Suppressor macrophage treated with lipopolysaccharide for 1 hour (primary cell): ENCODE measurements at places on chromosomes 11 and 22.

- DNase-seq, result peak; percentile 96
Observed at GRCh38 chr22:27718186-27719035, 83.1 kb downstream of the MN1 start.

DNA sequence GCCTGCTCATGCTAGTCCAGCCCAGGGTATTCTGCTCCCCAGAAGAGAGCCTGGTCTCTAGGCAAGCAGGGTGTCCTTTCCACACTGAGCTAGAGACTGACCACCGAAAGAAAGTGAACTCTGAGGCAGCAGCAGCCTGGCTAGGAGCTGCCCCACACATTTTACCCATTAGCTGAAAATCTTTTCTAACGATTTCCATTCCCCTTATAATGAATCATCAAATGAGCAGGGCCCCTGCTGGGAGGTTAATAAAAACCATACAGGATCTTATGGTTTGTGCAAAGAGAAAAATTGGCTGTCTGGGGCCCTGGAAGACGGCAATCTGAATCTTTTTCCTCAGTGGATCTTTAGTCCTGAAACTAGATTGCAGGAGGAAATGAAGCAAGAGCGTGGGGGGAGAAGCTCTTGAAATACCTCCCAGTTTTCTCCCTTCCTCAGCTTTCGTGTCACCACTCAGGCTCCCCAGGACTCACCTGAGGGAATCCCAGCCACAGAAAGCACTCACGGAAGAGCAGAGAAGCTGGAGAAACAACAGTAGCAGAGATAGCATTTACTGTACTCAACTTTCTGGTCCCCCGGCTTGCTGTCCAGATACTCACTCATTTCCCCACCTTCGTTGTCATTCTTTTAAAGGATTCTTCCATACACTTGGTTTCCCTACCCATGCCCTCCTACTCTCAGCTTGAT is 74.7 kb upstream of the CD44 start:
- no peak for DNase-seq

GRCh38 chr22:35148866-35149548 is 83.0 kb downstream of the ISX start:
- DNase-seq, result no peak

GRCh38 chr11:127679816-127680545 is 679.4 kb upstream of the KIRREL3 start:
- DNase-seq, result no peak

- no peak for DNase-seq
Observed at GRCh38 chr11:6911948-6912347, 8.9 kb upstream of the OR2D3 start.

DNA sequence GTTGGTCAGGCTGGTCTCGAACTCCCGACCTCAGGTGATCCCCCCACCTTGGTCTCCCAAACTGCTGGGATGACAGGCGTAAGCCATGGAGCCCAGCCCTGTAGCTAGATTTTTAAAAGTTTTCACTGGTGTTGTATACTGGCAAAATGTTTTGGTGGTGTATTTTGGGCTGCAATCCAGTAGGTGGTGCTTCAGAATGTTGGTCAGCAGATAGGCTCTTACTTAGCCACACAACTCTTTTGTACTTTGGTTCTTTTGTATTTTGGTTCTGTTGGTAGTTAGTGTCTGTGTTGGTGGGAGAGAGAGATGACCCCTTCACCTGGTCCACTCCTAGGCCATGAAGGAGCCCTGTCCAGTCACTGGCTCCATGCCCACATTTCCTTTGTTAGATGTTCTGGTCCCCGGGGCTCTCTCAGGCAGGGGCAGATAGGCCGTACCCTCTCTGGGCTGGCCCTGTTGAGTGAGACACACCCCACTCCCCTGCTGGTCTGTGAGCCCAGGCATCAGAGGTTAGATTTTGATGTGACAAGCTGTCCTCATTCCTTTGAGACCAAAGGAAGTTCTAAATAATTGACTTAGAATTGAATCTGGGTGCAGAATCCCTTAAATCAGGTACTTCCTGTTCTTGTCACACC is 123.8 kb downstream of the DDX10 start:
- no peak for DNase-seq

DNA sequence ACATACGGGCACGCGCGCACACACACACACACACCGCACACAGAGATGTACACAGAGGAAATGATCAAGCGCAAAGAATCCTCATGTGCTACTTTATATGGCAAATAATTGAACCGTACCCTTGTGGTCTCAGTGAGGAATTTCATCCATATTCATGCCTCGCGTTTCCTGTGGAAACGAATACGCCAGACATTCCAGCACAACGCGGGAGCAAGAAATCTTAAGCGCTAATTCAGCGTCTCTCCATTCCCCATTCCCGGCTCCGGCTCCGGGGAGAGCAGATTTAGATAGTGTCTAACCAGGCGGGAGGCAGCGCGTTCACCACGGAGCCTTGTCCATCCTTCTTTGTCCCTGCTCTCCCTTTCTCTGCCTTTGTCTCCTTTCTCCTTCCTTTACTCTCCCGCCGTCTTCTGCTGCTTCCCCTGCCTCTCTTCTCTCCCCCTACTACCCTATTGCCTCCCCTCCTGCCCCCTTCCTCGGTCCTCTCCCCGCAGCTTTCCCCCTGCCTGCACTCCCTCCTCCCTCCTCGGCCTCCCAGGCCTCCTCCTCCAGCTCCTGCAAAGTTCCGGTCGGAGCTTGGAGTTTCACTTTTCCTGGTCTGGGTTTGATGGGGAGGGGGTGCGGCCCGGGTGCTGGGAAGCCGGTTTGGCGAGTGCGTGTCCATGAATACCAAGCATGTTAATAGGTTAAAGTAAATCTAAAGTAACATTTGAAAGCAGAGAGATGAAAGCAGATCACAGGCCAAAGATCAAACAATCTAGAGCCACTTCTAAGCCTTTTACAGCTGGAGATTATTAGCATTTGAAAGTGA is 579.3 kb downstream of the BUD13 start:
- DNase-seq, result no peak

- DNase-seq, result no peak
Observed at GRCh38 chr11:12629601-12630313, 44.5 kb upstream of the TEAD1 start.

GRCh38 chr11:77038029-77038824 is 4.0 kb downstream of the B3GNT6 start:
- DNase-seq, result no peak

DNA sequence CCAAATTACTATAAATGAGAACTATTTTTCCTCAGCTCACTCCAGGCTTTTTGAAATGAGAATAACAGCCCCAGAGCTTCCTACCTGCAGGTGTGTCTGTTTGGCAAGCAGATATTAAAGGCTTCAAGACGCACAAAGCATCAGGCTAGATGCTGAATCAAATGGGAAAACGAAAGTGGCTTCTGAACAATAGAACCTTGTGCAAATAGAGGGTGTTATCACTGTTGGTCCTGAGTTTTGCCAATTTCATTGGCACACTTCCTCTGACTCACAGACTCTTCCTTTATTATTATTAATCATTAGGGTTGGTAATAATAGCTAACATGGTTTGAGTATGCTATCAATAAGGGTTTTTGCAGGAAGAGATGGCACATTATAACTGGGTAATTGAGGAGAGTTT is 13.4 kb downstream of the SYT13 start:
- DNase-seq, result no peak

- no peak for DNase-seq
Observed at GRCh38 chr11:46490666-46491065, 99.1 kb upstream of the CHRM4 start.

- no peak for DNase-seq
Observed at GRCh38 chr11:75667255-75667830, 1.5 kb downstream of the MAP6 start.

DNA sequence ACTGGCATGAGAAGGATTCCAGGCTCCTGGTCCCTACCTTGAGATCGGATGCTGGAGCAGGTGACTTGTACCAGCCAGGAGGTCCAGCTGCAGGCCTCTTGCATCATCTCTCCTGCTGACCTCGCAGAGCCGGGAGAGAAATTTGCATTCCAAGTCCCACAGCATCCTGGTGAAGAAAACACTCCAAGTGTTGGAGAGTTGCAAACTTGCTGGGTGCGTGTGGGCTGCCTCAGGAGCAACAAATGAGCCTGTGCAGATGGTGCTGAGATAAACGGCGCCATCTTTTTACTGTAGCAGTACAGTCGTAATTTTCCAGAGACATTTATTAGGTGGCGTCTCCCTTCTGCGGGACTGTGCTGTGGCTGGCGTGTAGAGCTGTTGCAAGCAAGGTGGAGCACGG is 32.1 kb upstream of the ZBTB16 start:
- DNase-seq, result no peak

DNA sequence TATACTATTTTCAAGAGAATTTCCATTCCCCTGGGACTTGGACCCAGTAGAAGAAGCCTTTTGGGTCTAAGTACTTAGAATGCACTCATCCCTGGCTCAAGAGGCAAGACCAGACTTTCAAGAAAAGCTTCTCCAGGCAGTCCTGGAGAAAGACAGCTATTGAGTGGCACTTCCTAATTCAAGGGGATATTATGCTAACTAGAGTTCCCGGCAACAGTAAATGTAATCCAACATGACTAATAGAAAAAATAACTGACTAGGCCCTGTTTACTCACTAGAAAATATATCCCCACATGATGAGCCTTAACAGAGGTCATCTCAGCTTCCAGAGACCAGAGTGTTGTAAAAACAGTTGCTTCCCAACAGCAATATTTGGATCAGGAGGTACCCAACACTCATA is 47.2 kb upstream of the AKIP1 start:
- no peak for DNase-seq

GRCh38 chr22:21714786-21715185 is 20.8 kb downstream of the YPEL1 start:
- DNase-seq, result no peak

GRCh38 chr11:128379587-128380580 is 207.5 kb downstream of the ETS1 start:
- no peak for DNase-seq

- DNase-seq, result no peak
Observed at GRCh38 chr11:77470971-77471370, 2.9 kb downstream of the PAK1 start.

GRCh38 chr11:10407055-10407454 is 48.0 kb upstream of the AMPD3 start:
- peak; percentile 93 for DNase-seq

- DNase-seq, result peak; percentile 73
Observed at GRCh38 chr11:119108146-119108856, 1.2 kb downstream of the C2CD2L start.

- DNase-seq, result peak; percentile 85
Observed at GRCh38 chr11:71542879-71543777, 5.1 kb upstream of the KRTAP5-9 start.

DNA sequence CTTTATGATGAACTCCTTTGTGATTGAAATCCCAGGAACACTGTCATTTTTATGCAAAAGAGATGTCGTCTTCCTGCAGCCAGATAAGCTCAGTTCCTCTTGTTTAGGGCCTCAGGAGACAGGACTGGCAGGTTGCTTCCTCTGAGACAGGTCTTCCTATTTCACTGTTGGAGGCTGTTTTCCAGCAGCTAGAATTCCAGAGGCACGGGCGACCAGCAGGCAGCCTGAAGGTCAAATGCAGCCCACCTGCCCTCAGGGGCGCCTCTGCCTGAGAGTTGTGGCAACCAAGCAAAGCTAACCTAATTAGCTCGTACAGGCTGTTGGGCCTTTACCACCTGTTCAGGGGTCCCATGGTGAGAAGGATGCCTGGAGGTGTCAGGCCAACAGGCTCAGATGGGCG is 22.3 kb downstream of the SLC6A5 start:
- DNase-seq, result no peak

- peak; percentile 27 for DNase-seq
Observed at GRCh38 chr11:35412285-35412684, 7.1 kb downstream of the SLC1A2 start.

DNA sequence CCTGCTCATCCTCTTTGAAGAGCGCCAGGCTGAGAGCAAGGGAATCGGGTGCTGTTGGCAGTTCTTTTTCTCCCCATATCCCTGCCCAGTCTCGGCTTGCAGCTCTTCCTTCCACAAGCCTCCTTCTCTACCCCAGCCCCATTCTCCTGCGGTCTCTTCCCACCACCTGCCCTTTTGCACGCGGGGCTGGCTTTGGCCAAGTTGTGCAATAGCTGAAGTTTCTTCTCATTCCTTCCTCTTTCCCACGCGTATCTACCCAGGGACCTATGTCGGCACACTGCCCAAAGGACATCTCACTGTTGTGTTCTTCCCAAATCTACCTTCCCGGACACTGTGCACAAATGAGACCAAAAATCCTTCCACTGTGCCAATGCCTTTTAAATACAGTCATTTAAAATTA is 22.3 kb upstream of the HTR3A start:
- DNase-seq, result peak; percentile 73

DNA sequence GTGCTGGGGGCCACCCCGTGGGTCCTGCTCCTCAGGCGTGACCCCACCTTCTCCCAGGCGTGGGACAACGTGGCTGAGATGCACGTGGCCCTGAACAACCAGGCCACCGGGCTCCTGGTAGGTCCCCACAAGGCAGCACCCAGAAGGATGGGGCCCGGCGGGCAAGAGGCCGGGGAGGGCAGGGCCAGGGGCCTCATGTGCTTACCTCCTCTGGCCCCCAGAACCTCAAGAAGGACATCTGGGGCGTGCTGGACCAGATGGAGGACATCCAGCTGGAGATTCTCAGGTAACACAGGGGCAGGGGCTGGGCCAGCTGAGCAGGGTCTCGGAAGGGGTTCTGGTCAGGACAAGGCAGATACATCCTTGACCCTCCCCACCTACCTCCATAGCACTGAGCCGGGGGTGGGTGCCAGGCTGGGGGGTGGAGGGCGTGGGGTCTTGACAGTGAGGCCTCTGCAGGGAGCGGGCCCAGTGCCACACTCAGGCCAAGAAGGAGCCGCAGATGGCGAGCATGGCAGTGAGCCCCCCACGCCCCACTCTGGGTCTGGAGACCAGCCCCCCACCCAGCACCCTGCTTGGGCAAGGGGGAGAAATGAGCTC is 186.3 kb downstream of the IGLL1 start:
- DNase-seq, result no peak

DNA sequence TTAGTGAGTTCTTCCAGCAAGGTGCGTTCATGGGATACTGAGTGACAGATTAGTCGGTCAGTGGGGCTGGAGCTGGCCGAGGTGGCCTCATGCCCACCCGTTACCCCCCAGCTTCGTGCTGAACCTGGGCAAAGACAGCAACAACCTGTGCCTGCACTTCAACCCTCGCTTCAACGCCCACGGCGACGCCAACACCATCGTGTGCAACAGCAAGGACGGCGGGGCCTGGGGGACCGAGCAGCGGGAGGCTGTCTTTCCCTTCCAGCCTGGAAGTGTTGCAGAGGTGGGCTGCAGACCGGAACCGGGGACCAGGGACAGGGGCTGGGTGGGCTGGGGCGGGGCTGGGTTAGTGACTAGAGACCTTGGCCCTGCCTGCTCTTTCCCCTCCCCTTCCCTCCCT is 2.9 kb downstream of the LGALS1 start:
- no peak for DNase-seq

DNA sequence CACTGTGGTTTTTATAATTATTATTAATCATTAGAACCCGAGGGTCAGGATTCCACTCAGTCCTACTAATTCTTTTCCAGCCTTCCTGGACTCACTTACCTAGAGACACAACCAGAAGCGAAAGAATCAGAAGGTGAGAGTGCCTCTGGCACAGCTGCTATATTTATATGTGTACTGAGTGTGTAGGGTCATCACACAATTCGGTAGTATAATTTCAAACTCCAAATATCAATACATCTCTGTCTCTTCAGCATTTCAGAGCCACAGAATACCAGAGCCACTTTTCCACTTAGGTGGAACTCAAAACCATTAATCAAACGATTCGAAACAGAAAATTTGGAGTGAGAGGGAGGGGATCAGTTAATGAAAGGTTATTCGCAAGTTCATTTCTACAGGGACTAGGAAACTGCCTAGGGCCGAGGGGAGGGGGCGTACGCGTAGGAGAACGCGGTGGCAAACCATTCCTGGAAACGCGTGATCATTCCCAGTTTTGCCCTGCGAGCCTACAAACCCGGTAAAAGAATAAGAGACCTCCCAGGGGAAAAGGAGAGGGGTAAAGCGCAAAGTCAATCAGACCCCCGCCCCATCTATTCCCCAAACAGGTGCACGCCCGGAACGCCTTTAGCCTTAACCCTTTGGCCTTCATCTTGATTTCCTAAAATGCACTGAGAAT is 5.4 kb downstream of the BSX start:
- DNase-seq, result no peak
